CD4-positive, alpha-beta T cell treated with Interleukin-12 subunit alpha and Interleukin-12 subunit beta, for 1 hour (primary cell): ENCODE measurements at places on chromosomes 1 and 21.

DNA sequence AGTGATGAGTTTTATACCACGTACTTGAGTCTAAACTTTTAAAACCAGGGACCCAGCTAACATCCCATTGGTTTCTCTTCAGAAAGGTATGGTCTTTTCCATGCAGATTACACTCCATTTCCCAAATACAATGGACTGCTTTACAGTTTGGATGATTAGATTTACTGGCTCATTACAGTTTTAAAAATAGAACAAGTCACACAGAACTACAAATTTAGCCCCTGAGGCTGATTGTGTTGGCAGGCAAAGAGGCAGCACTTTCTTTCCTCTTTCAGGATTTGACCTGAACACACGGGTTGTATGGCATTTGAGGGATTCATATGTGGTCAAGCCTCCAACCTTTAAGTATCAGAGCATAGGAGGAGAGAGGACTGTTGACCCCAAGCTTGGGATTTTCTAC lies 21.8 kb upstream of the VTCN1 start:
- no peak for DNase-seq

- DNase-seq, result no peak
These were observed 243.4 kb upstream of the PTBP2 start for GRCh38 chr1:96478228-96478627.

DNA sequence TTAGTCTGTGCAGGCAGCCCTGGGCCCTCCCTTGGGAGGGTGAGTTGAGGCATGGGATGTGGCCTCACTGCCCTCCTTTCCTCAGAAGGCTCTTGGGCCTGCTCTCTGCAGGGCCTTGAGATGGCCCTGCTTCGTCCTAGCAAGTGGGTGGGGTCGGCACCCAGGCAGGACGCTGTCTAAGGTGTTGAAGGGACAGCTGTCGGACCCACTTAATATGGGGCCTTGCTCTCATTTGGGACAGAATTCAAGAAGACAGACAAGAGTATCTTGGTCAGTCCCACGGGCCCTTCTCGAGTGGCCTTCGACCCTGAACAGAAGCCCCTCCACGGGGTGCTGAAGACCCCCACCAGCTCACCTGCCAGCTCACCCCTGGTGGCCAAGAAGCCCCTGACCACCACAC lies 26.0 kb upstream of the PDXK start:
- DNase-seq, result no peak

DNA sequence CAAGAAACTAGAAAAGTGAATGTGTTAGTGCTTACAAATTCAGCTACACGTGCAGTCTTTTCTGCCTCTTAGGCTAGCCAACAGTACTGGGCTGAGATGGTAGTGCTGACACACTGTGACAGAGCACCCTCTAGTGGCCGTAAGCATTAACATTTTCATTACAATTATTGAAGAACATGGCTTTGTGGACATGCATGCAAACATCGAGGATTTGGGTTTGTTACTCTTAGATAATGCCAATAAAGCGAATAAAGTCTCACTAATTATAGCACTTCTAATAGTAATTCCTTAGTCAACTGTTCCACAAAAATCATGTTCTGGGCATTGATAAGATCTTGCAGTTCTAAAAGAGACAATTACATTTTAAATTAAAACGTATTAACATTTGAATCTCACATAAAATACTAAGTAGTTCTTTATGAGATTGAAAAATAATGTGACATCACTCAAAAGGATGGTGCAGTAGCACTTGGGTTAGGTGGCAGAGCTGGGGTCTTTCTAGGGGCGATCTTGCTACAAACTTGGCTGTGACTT lies 47.1 kb downstream of the MYSM1 start:
- peak; percentile 68 for DNase-seq
